ENCODE measurements at places on chromosomes 1 and 21.

DNA sequence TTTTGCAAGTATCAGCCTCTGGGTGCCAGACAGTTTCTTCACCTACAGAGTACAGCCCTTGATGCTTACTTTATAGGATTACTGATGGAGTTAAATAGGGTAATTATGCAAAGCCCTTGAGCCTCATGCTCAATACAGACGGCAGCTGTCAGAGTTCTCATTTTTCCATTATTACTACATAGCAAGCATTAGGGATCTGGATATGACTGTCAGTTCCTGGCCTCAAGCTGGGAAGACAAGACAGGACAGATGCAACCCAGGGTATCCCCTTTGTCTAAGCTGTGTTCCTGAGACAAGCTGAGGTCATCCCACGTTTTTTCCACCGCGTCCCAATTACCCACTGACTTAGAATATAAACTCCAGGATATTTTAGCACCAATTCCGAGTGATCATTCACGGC is 94.4 kb downstream of the SLC35F3 start:
- DNase-seq: no peak

DNA sequence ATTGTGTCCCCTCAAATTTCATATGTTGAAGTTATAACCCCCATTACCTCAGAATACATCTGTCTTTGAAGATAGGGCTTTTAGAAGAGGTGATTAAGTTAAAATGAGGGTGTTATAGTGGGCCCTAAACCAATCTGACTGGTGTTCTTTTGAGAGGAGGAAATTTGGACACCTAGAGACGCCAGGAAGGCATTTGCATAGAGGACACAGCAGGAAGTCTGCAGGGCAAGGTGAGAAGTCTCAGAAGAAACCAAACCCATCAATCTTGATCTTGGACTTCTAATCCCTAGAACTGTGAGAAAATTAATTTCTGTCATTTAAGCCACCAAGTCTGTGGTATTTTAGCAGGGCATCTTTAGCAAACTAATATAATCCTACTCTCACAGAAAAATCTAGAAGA is 13.0 kb downstream of the GOLPH3L start:
- no peak for DNase-seq

DNA sequence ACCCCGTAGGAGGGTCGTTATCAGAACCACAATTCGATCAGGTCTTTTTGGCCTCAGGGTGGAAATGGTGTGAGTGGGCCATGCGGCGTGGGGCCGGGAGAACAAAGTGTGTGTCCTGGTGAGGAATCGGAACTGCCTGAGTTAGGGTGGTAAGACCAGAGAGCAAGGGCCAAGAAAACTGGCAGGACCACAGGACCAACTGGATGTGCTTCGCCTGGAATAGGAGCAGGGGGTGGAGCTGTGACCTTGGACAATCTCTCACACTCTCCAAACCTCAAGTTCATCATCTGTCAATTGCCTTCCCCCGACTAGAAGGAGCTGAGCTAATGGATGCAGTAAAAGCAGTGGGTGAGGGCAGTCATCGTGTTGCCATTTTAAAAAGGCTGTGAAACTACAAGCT is 59.5 kb downstream of the NAV1 start:
- no peak for DNase-seq

- DNase-seq: no peak
Measured at GRCh38 chr1:30743584-30744059, 14.0 kb downstream of the LAPTM5 start.

Data from cerebellar nuclear complex (tissue), 1 donor.